Fibroblast of upper back skin (primary cell): ENCODE measurements at places on chromosomes 5 and 9.
A peak's percentile ranks its signal among the peaks of the same experiment; 100 is the strongest.

GRCh38 chr5:141478321-141478945, 2.7 kb downstream of the PCDHGC3 start:
- peak; percentile 60 for DNase-seq

- no peak for DNase-seq
These were observed 57.5 kb downstream of the ZNF510 start for GRCh38 chr9:96720435-96720834.

- DNase-seq = no peak
These were observed 114.5 kb downstream of the PALM2AKAP2 start for GRCh38 chr9:109894473-109894872.

DNA sequence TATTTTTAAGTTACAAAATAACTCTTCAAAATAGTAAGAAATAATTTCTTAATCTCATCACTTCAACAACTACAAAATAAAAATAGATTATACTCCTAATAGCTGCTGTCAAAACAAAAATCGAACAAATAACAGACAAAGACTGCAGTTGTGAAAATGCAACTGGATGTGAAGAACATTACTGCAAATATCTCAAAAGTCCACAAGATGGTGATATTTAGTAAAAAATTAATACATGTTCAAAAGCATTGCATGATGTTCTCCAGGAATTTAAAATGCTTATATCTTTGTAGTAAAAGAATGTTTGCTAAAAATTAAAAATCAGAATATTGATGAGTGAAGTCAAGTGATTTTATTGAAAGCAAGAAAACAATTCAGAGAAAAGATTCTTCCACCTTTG, 66.2 kb downstream of the MPDZ start:
- peak; percentile 44 for DNase-seq

DNA sequence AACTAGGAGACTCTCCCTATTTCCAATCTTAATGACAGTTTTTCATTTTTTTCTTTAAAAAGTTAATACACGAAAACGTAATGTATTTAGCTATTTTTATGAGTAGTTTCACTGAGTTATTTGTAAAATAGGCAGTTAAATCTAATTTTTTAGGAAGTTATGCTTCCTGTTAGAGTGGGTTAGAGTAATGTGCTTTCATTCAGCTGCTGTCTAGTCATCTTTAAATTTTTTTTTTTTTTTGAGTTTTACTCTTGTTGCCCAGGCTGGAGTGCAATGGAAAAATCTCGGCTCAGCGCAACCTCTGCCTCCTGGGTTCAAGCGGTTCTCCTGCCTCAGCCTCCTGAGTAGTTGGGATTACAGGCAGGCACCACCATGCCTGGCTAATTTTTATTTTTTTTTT, 34.0 kb downstream of the CDC42SE2 start:
- no peak for DNase-seq

- no peak for DNase-seq
These were observed 2.6 kb upstream of the SLC28A3 start for GRCh38 chr9:84343111-84343521.

GRCh38 chr9:15426019-15426418, 3.3 kb downstream of the SNAPC3 start:
- DNase-seq = no peak
